ENCODE measurements at places on chromosomes 4 and X.
A peak's percentile ranks its signal among the peaks of the same experiment; 100 is the strongest.

DNA sequence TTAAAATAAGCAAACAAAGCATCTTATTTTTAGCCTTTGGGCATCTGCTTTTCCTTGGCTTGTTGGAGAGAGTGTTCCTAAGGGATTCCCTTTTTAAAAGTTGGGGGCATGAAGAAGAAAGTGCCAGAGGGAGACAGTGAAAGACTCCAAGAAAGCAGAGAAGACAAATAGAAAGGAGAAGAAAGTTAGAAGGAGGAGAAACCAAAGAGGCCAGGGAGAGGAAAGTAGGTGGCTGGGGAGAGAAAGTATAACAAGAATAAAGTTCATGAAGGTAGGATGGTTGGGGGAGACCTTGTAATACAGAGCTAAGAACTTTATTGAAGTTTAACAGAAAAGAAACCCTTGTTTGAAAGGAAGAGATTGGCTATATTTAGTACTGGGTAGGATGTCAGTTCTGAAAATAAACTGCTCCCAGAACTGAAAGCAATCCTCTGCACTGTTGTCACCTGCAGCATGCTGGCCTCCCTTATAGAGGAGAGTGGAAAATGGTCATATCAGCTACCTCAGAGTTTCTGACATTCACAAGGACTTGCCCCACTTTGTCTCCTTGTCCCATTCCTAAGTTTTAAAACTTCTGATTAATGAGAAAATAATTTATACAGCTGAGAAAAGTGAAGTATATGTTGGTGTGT, 125.3 kb upstream of the VAMP7 start:
- no peak for ATAC-seq

- no peak for ATAC-seq
These were observed 29.6 kb upstream of the MBNL3 start for GRCh38 chrX:132518401-132518800.

GRCh38 chr4:10413177-10413576, 44.0 kb downstream of the ZNF518B start:
- no peak for ATAC-seq

DNA sequence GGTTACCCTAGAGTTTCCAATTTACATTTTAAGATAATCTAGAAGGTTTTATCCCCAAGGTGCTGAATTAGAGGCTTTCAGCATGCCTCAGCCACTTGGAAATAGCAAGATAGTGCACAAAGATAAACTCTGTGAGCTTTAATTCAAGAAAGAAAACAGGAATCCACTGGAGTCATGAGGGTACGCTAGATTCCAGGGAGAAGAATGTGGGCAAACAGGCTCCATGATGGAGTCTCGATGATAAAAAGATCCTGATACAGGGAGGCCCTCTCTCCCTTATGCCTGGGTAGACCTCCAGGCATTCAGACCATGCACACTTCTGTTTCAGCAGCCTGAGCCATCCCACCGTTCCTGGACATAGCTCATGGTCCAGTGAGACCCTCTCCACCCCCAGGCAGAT, 344.6 kb upstream of the LCORL start:
- no peak for ATAC-seq

DNA sequence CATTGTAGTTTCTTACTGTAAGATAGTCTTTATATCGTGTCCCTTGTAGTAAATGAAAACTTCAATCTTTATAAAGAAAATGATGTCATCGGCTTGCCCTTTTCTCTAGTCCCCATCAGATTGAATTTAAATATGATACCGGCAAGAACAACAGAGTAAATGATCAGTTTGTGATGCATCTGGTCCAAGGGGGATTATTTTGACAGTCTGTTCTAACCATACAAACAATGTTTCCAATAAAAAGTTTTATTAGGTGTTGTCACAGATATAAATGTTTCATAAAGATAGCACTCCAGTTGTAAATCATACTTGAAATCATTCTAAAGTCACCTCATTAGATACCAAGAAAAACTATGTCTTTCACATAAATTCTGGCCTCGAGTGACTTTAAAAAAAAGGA, 72.3 kb downstream of the SLC9A6 start:
- ATAC-seq = no peak

DNA sequence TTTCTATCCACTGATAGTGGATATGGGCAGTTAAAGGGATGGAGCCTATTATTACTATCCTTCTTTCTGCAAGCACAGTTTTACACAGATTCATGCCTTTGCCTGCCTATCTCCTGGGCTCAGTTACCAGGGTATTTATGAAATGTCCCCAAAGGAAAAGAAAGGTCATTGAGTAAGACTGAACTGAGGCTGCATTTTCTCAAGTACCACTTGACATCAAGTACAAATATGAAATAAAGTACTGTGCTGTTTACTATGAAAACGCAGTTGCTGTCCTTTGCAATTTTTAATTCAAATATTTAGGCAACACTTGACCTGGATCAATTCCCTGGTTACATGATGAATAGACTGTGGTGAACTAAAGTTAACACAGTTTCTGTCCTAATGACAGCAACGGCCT, 23.5 kb upstream of the SPANXN4 start:
- no peak for ATAC-seq

DNA sequence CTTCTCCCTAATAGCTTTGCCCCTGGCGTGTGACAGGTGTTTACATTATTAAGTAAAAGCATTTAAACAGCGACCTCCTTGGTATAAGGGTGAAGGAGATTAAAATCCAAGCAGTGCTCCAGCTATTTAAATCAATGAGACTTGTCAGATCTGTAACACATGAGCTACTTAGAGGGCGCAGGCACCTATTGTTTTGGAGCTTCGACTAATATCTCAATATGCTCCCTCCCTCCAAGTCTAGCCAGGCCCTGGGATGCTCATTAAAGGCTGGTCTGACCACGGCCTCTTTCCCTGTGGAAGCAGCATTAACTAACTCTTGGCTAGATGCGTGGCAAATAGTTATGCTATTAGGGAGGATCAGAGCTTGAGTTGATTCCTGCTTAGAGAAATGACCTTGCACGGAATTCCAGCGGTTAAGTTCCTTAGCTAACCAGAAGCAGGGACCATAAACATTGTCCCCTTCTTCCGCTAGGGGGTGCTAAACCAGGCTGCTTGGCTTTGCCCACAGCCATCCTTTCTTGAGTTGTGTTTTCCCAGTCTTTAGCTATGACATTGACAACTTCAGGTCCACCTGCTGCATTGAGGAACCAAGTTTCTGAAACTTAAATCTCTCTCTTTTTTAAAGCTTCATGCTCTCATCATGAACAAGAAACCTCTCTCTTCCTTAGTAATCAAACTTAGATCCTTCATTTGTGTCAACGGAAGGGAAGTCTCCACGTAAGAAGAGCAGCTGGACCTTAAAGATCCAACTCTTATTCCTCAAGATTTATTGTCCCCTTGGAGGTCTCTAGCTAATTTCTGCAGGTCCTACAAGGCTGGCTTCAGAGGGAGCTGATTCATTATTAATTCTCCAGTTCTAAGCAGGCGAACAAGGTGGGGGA, 80.7 kb upstream of the IGFBP7 start:
- ATAC-seq = no peak

DNA sequence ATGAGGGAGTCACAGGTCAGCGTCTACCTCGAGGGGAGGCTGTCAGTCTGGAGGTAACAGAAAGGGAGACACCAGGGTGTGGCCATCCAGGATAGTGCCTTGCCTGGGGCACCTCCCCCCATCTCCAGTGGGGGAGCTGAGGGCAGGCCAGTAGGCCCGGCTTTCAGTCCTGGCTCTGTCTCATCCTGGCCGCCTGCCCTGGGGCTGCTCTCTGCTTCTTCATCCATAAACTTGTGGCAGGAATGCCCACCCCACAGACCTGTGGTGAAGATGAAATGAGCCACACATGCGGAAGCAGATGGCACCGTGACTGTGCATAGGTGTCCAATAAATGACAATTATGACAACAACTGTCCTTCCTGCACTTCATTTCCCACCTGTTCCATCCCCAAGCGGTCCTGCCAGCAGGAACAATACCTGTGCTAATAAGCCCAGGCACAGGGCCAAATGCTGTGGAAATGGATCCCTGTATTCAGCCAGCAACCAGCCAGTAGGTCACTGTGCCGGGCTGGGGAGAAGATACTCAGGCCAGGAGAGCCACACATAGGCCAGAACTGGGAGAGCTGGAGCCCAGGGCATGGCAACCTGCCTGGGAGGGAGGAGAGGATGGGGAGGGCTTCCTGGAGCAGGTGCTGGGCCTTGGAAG, 30.2 kb downstream of the TRO start:
- no peak for ATAC-seq

- no peak for ATAC-seq
These were observed 14.3 kb upstream of the TDO2 start for GRCh38 chr4:155889031-155889793.

- ATAC-seq = no peak
These were observed 33.7 kb downstream of the XG start for GRCh38 chrX:2785538-2785937.

DNA sequence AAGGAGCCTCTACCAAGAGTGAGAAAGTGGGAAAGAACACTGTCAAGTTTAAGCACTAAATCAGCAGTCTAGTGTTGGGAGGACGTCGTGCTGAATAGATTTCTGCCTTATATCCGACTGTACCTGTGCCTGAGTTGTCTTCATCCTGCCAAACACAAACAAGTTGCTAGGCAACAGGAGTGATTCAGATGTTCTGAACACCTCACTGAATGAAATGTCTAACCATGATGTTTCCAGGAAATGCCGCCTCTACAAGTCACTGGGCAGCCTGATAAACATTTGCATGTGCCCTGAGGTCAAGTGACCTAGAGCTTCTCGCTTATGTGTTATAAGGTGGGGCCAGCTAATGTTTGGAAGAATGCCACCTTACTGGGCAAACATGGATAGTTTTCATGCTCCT, 37.9 kb downstream of the SGMS2 start:
- peak; percentile 35 for ATAC-seq

DNA sequence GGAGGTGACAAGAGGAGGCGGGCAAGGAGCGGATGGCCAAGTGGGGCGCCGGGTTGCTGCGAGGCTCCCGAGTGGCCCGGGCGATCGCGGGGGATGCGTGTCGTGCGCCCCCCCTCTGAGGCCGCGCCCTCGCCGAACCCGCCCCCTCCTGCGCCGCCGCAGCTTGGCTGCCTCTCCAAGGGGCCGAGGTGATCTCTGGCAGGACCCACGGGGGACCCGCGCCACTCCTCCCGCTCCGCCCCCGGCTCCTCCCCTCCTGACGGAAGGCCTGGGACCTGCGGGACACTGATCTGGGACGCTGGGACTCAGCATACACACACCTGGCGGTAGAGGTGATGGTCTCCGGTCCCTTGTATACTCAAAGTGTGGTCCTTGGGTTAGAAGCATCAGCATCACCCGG, 21.9 kb upstream of the FAM47C start:
- no peak for ATAC-seq

- ATAC-seq = peak; percentile 45
These were observed 94.7 kb downstream of the TMEM131L start for GRCh38 chr4:153560908-153561307.

DNA sequence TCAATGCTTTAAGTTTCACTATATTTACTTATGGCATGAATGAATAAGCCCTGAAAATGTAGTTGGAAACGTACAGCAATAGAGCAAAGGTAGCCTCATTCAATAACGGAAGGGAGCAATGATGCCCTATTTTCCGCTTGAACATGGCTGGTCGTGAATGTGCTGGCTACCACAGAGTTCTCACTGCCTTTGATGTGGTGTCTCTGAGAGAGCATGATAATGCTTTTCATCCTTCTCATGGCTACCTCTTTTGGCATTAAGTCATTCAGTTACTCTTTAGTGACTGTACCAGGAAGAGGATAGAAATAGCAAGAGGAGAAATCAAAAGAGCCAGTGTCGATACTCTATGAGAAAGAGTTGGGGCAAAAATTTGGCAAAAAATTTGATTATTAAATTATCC, 308.0 kb downstream of the PPP3CA start:
- peak; percentile 96 for ATAC-seq
